ENCODE measurements at places on chromosomes 3 and 15.

GRCh38 chr15:39778021-39778420 is 4.6 kb downstream of the FSIP1 start:
- no peak for DNase-seq

DNA sequence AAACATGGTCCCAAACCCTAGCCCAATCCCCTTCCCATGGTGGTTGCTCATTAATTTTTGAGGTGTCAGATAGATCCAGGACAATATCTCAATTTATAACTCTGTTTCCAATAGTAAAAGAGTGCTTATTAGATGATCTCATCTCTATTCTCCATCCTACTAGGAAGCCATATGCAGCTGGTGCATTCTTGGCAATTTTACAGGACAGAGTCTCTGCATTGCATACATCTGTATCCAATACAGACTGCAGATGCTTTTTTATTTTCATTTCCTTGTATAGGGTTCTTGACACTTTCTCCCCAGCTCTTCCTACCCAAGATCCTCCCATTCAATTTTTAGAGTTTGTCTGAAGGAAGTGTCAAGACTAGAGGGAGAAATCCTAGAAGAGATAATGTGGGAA is 194.8 kb upstream of the DPH6 start:
- DNase-seq, result peak; percentile 78

- DNase-seq, result no peak
Observed at GRCh38 chr3:140442621-140443020, 235.2 kb upstream of the TRIM42 start.

DNA sequence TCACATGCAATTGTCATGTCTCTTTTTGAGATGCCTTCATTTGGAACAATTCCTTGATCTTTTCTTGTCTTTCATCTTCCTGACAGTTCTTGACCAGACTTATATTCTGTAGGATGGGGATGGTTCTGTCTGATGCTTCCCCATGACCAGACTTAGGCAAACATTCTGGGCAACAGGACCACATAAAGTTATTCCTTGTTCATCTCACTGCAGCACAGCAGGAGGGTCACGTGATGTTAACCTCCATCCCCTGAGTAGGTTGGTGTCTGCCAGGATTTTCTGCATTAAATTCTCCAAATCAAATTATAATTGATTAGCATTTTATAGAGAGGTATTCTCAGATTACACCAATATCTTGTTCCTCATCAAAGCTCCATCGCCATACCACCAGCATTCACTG is 7.8 kb downstream of the DLEC1 start:
- DNase-seq, result no peak

DNA sequence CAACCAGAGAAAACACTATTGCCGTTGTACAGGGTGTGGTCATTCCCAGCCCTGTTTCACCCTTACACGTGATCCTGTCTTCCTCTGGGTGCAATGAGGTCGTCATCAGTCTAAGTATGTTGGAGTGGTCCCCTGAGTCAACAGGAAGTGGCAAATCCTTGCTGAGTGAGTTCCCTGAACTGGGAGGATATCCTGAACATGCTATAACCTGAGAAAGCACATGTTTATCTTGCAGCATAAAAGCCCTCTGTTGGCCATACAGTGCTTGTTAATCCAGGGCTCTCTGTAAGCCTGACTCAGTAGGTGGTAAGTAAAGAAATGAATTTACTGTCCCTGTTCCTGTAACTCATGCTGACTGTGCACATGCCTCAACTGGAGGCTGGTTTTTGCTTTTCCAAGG is 477.8 kb upstream of the RGMA start:
- no peak for DNase-seq

DNA sequence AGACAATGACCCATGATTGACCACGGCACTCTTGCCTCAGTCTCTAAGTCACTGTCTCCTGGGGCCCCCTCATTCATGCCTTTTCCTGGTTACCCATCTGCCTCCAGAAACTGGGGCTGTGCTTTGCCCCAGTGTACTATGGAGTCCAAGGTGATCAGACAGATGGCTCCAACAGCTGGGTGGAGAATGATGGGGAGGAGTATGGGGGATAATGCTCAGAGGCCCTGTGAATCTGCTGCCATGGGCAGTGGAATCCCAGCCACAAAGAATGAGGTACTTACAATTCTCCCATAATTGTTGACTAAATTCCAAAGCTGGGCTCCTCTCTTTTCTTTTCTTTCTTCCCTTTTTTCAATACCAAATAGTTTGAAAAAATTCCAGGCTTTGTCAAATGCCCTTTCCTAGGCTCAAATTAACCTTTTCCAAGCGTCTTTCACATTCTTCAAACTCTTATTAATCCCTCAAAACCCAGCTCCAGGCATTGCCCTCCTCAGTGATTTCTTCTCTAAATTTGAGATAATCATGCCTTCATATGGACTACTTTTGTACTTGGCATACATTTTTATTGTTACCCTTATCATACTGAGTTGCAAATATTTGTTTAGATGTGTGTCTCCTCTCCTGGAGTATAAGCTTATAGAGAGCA is 148.5 kb upstream of the ICE2 start:
- DNase-seq, result no peak

GRCh38 chr15:67143646-67144045 is 78.2 kb downstream of the SMAD3 start:
- DNase-seq, result no peak

GRCh38 chr3:133851266-133851906 is 44.3 kb downstream of the RAB6B start:
- no peak for DNase-seq

GRCh38 chr3:10008588-10009344 is 17.5 kb upstream of the FANCD2 start:
- DNase-seq, result peak; percentile 71

GRCh38 chr3:14691239-14691638 is 16.3 kb downstream of the C3orf20 start:
- no peak for DNase-seq

DNA sequence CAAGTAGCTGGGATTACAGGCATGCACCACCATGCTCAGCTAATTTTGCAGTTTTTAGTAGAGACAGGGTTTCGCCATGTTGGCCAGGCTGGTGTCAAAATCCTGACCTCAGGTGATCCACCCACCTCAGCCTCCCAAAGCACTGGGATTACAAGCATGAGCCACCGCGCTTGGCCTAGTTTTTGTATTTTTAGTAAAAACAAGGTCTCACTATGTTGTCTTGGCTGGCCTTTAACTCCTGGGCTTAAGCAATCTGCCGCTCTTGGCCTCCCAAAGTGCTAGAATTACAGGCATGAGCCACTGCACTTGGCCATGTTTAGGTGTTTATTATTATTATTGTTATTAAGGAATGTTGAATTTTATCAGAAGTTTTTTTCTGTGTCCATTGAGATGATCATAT is 14.7 kb downstream of the IL16 start:
- DNase-seq, result no peak

DNA sequence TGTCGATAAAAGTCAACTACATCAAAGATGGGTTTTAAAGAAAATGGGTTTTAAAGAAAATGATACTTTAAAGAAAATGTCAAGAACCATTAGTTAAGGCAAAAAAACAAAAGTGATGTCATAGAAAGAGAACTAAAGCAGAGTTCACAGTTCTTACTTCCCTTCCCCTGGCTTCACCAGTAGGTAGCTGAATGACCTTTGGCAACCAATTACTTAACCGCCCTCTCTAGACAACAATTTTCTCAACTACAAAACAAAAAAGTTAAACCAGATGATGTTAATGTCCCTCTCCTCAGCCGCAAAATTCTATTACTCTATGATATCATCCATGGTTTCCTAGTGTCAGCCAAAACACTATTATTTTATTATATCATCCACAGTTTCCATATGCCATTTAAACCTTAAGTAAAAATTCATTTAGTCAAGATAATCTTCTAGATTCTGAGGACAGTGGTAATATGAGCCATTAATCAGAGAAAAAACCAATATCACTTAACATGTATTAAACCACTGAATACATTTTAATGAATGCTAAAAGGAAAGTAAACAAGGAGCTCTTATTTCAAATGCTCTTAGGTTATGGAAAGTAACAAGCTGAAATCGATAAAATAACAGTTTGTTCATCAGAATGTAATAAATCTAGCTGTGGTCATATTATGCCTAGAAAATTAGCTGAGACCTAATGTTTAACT is 13.1 kb downstream of the RYK start:
- no peak for DNase-seq

- DNase-seq, result peak; percentile 96
Observed at GRCh38 chr15:70062321-70062956, 35.3 kb downstream of the TLE3 start.

GRCh38 chr3:100399341-100400071 is 1.4 kb downstream of the TOMM70 start:
- no peak for DNase-seq

- DNase-seq, result peak; percentile 51
Observed at GRCh38 chr3:184691397-184692231, 20.2 kb downstream of the MAGEF1 start.

DNA sequence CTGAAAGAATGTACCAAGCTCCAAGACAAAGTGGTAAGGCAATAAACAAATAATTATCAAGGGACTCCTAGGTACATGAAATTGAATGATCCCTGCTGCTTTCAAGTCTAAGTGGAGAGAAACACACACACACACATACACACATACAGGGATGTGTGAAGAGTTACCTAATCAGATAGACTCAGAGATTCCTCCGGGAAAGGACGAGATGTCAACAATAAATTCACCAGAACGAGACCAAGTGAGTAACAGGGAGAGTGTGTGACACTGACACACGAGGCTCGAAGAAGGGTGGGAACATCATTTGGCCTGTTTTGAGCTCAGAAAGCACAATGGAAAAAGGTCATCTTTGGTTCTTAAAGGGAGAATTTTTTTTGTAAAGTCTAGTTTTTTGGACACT is 13.4 kb downstream of the LRIG1 start:
- DNase-seq, result peak; percentile 71
